Activated naive CD4-positive, alpha-beta T cell treated with anti-CD3 and anti-CD28 coated beads, Interleukin-2, amount 10 ng/mL, durations not matched to agents 7 days and 5 days (primary cell): ENCODE measurements at places on chromosomes 11 and 22.

DNA sequence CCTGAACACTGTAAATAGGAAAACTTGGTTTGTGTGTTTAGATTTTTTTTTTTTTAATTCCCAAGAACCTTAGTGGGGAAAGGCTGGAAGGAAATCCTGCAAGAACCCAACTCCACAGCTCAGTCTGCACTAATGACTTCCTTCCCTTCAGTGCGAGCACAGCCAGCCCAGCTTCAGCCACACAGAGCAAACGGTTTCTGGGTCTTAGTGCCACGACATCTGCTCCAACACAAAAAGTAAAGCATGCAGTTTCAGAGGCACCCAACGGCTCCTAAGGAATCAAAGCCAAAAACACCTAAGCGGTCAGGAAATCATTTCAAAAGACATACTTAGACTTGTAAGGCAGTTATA lies 236.1 kb downstream of the TTC28 start:
- DNase-seq, result peak; percentile 54
- no peaks in the 10 kb centered on the region for H3K36me3 ChIP-seq
- H3K4me1 ChIP-seq, result peaks cover 32% of the 10 kb centered on the region
- H3K27ac ChIP-seq, result peak overlapping the region; percentile 46
- H3K27me3 ChIP-seq, result peaks cover 34% of the 10 kb centered on the region
- H3K4me3 ChIP-seq, result peak overlapping the region; percentile 72

DNA sequence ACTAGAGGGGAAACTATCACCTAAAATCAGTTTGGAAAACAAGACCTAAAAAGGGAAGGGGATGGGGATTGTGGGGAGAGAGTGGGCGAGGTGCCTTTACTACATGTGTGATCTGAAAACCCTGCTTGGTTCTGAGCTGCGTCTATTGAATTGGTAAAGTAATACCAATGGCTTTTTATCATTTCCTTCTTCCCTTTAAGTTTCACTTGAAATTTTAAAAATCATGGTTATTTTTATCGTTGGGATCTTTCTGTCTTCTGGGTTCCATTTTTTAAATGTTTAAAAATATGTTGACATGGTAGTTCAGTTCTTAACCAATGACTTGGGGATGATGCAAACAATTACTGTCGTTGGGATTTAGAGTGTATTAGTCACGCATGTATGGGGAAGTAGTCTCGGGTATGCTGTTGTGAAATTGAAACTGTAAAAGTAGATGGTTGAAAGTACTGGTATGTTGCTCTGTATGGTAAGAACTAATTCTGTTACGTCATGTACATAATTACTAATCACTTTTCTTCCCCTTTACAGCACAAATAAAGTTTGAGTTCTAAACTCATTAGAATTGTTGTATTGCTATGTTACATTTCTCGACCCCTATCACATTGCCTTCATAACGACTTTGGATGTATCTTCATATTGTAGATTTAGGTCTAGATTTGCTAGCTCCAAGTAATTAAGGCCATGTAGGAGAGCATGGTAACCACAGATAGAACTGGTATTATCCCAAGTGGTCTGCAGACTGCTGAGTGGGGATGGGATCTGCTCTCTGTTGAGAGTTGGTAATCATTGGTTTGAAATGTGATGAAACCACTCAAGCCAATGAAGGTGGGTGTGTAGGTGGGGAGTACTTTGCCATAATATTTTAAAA lies 3.6 kb downstream of the NEAT1 start:
- peaks cover 76% of the 10 kb centered on the region for H3K36me3 ChIP-seq
- H3K27ac ChIP-seq, result peak overlapping the region; percentile 97
- peaks cover 50% of the 10 kb centered on the region for H3K4me1 ChIP-seq
- peak overlapping the region; percentile 87 for H3K4me3 ChIP-seq
- no peak for DNase-seq

GRCh38 chr11:88103337-88104206 lies 71.7 kb downstream of the RAB38 start:
- H3K36me3 ChIP-seq, result no peaks in the 10 kb centered on the region
- no peaks in the 10 kb centered on the region for H3K27me3 ChIP-seq
- H3K4me3 ChIP-seq, result no peak overlapping the region
- peak; percentile 44 for DNase-seq
- no peaks in the 10 kb centered on the region for H3K4me1 ChIP-seq

DNA sequence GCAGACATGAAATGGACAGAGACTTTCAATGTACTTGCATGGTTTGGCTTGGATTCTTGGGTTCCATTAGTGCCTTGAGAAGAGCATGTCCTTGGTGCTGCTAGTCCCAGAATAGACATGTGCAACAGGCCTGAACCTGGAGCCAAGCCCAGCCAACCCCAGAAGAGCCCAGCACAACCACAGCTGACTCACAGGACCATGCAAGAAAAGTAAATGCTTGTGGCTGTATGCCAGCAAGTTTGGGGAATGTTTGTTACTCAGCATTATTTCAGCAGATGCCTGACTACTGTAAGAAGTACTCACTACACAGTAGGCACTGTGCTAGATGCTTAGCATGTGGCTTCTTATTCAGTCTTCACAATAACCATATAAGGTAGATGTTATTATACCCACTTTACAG lies 39.2 kb upstream of the HMGXB4 start:
- H3K27me3 ChIP-seq, result no peaks in the 10 kb centered on the region
- H3K27ac ChIP-seq, result no peak overlapping the region
- no peaks in the 10 kb centered on the region for H3K4me1 ChIP-seq
- DNase-seq, result no peak

GRCh38 chr11:109023036-109023435 lies 358.2 kb downstream of the DDX10 start:
- no peak overlapping the region for H3K4me3 ChIP-seq
- H3K27ac ChIP-seq, result no peak overlapping the region
- no peaks in the 10 kb centered on the region for H3K4me1 ChIP-seq
- H3K27me3 ChIP-seq, result no peaks in the 10 kb centered on the region
- H3K36me3 ChIP-seq, result no peaks in the 10 kb centered on the region
- DNase-seq, result no peak

GRCh38 chr11:110345743-110346142 lies 49.3 kb upstream of the RDX start:
- H3K4me1 ChIP-seq, result peaks cover 44% of the 10 kb centered on the region
- H3K27ac ChIP-seq, result peak overlapping the region; percentile 29
- H3K36me3 ChIP-seq, result peaks cover 5% of the 10 kb centered on the region
- DNase-seq, result no peak
- H3K27me3 ChIP-seq, result no peaks in the 10 kb centered on the region
- no peak overlapping the region for H3K4me3 ChIP-seq

DNA sequence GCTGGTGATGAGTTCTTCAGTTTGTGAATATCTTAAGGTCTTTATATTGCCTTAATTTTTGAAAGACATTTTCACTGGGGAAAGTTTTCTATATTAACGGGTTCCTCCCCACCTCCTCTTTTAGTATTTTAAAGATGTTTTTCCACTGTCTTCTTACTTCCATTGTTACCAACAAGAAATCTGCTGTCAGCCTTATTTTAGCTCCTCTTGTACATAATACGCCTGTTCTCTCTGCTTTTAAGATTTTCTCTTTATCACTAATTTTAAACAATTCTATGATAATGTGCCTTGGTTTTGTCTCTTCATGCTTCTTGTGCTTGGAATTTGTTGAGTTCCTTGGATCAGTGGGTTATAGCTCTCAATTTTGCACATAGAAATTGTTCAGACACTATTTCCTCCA lies 280.4 kb downstream of the DCDC1 start:
- H3K4me1 ChIP-seq, result no peaks in the 10 kb centered on the region
- H3K36me3 ChIP-seq, result no peaks in the 10 kb centered on the region
- DNase-seq, result no peak
- no peaks in the 10 kb centered on the region for H3K27me3 ChIP-seq
- H3K4me3 ChIP-seq, result no peak overlapping the region
- no peak overlapping the region for H3K27ac ChIP-seq

DNA sequence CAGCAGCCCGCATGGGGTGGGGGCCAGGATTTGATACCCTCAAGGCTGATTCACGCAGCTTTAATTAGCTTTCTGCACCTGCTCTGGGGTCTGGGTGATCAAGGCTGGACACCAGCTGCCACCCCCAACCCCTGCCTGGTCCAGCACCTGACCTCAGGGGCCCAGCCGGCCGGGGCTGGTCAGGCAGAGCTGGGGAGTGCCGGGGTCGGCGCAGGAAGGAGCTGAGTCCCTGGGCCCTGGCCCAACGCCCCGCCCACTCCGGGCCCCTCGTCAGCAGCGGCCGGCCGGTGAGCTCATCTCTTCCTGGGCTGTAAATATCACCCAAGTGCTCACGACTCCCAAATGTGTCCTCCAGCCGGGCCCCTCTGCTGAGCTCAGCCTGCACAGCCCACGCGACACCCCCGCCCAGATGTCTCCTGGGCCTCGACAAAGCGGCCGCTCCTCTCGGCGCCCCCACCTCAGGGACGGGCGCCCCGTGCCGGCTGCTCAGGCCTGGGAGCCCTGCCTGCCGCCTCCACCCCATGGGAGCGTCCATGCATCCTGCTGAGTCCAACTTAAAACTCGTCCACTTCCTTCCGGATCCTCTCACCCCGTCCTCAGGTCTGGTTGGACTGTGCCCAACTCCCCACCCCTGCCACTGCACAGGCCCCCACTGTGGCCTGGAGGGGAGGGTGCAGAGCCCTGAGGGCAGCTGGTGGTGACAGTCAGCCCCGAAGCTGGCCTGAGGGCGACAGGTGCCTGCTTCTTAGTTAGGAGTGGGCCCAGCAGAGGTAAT lies 29.0 kb downstream of the RTN4R start:
- H3K27me3 ChIP-seq, result no peaks in the 10 kb centered on the region
- H3K27ac ChIP-seq, result peak overlapping the region; percentile 91
- H3K36me3 ChIP-seq, result no peaks in the 10 kb centered on the region

DNA sequence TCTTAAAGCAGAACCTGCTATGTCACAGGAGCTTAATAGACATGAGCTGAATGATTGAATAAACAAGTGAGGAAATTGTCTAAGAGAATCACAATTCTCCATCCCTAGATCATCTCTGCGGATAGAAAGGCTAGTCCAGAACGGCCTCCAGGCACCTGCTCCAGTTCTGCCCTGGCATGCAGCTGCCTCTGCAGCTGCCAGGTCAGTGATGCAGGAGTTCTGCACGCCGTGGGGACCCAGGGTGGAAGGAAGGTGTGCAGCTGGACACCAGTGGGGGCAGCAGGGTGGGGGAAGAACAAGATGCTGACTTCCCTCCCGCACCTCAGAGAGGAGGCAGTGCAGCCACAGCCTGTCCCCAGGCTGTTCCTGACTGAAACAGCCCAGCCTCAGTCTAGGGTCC lies 192.1 kb upstream of the NCAM1 start:
- H3K27me3 ChIP-seq, result no peaks in the 10 kb centered on the region
- H3K27ac ChIP-seq, result no peak overlapping the region
- H3K4me3 ChIP-seq, result no peak overlapping the region
- DNase-seq, result no peak
- H3K4me1 ChIP-seq, result no peaks in the 10 kb centered on the region
- no peaks in the 10 kb centered on the region for H3K36me3 ChIP-seq

DNA sequence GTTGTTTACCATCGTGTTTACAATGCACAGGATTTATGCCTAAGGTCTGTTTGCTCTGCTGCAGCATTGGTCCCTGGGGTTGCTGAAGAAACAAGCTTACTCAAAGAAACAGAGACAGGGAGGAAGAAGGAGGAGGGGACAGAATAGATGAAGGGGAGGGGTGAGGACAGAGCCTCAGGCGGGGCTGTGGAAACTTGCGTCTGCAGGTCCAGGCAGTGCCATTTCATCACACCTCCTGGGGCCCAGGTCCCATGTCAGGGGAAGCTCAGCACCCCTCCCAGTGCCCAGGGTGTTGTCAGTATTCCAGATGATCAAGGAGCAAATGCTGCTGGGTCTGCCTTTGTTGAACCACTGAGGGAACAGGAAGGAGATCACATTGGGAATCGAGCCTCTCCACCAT lies 1406.8 kb downstream of the TBC1D22A start:
- no peaks in the 10 kb centered on the region for H3K27me3 ChIP-seq
- H3K4me3 ChIP-seq, result no peak overlapping the region
- no peaks in the 10 kb centered on the region for H3K4me1 ChIP-seq
- DNase-seq, result no peak
- H3K36me3 ChIP-seq, result no peaks in the 10 kb centered on the region
